Stimulated activated CD4-positive, alpha-beta T cell treated with anti-CD3 and anti-CD28 coated beads, TNF-alpha, amount 100 ng/mL, for 1 hour (primary cell): ENCODE measurements at places on chromosomes 1 and 21.

- no peak for DNase-seq
Observed at GRCh38 chr21:44805226-44805625, 3.6 kb upstream of the UBE2G2 start.

DNA sequence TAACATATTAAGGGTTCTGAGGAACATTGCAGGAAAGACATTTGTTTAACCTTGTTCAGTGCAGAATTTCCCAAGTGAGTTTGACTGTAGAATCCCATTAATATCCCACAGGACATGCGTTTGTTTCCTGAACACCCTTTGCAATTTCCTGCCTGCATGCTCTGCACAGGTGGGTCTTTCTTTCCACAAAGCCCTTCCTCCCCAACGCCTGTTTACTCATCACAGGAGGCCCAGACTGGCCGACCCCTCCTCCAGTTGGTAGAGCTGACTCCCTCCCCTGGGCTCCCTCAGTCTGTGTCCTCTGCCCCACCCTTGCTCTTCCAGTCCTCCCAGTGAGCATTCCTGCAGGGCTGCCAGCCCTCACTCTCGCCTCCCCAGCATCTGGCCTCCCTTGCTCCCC lies 47.5 kb upstream of the CTPS1 start:
- no peak for DNase-seq

GRCh38 chr21:45788637-45789506 lies 145.3 kb downstream of the PCBP3 start:
- DNase-seq: no peak

DNA sequence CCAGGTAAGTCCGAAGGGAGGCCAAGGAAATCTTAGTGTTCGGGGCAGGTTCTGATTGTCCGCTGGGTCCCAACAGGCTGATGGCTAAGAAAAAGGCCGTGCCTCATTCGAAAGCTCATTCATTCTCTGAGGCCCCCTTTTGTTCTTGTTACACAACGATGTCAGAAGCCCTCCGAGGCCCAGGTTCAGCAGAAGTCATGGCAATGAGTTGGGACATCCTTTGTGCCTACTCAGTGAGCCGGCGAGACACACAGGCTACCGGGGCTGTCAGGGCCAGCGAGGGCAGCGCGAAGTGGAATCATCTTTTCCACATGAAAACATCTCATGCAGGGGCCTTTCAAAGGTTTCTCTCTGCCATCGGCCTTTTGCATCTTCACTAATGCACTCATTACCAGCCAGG lies 49.0 kb upstream of the EFHD2 start:
- DNase-seq: no peak
